ENCODE measurements at places on chromosomes 1 and 21. TPM values are rescaled to one million over a fixed set of nuclear protein-coding genes. Genes with fewer than 3 reads are reported as not detected.

The CD5L gene
- total RNA-seq: 0.28 TPM

The CYYR1 gene
- total RNA-seq: 6.6 TPM

The KRTAP21-2 gene
- total RNA-seq: not detected

The LRRC39 gene
- total RNA-seq: 2.4 TPM

All from thoracic aorta (tissue), 2 donors.